ENCODE measurements at places on chromosomes 16 and 17.
A peak's percentile ranks its signal among the peaks of the same experiment; 100 is the strongest.

DNA sequence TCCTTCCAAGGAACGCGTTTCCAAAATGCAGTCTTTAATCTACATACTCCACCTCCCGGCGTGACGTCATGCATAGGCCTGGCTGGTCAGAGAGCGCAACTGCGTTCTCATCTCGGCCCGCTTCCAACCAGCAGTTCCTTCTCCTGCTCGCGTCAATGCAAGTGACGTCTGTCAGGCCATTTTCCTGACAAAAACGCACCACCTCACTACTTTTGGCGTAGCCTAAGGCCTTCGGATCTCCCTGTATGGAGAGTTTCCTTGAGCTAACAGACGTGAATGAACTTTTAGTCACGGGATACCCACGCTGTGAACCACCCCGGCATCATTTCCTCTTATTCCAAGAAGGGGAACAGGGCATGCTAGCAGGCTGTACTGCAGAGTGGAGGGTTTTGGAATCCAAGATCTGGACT is 25.0 kb downstream of the TEX14 start:
- DNase-seq: peak; percentile 83

GRCh38 chr16:75105306-75106061 is 11.1 kb downstream of the LDHD start:
- no peak for DNase-seq

DNA sequence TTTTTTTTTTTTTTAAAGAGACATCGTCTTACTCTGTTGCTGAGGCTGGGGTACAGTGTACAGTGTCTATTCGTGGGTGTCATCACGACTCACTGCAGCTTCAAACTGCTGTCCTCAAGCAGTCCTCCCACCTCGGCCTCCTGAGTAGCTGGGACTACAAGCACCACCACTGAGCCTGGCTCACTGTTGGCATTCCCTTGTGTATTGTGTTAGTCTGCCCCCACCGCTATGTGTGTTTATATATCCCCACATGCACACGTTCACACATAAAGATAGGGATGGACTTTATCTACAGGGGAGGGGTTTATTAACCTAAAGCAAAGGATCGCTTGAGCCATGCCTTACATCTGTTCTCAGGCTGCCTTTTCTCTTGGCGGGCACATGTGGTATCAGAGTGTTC is 63.8 kb downstream of the SEC14L1 start:
- peak; percentile 42 for DNase-seq

GRCh38 chr17:59381716-59382570 is 50.5 kb downstream of the YPEL2 start:
- no peak for DNase-seq

DNA sequence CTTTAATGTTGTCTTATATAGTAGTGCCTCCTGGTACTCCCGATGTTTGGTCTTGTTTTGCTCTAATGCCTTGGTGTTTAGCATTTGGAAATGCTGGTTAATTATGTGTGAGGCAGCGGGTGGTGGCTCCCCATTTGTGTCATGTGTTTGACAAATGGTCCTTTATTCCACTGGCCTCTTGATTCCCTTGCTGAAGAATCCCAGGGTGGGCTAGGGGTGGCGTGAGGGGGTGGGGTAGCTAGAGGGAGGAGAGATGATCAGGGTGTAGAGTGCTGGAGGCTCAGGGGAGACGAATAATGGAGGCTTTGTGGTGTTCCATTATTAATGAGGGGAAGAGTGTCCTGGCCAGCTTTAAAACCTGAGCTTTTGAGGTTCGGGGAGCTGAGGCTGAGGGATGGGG is 5.4 kb downstream of the DYNLL2 start:
- no peak for DNase-seq

DNA sequence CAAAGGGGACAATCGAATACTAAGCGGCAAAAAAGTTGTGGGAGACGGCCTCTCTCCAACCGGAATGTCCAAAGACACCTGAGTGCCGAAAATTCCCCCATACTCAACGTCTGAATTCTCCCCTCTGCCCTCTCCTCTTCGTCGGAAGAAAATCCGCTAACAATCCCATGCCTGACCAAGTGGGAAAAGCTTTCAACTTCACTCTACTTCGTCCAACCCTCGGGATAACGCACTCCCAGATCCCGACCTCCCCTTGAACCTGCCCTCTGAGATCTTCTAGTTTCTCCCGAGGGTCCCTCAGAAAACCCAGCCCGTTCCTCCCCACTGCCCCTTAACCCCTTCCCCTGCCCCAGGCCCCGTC is 961 bp downstream of the AMFR start:
- DNase-seq: no peak

DNA sequence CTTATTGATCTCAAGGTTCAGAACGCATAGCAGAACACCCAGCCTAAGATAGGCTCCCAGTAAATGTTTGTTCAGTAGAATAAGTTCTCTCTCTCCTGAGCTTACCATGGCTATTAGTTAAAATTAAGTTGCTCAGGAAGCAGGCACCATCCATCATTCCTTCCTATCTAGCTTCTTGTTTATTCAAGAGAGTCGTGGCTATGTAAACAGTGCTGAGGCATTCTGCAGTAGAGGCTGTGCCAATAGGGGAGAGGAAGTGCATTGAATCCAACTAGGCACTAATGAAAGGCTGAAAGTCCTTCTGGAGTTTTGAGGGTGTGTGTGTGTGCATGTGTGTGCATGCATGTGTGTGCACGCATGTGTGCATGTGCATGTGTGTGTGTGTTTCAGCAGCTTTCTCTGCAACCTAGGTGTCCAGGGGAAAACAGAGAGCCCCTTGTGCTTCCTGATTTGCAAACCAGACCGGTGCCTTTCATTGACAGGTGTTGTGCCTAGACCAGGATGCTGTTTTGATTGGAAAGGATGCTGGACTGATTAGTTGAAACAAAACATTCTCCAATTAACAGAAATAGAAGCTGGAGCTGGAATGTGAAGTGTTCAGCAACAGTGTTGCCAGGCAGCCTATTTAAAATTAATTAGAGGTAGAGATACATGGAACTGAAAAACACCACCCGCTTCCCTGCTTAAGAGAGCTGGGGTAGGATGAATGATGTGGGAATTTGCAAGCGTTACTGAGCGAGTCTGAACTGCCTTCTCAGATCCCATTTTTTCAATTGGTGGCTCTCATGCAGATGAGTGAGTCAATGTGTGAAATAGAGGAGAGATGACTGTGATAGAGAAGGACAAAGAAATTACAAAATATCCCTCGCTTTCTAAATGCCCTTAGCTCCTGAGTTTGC is 103.3 kb upstream of the CLEC3A start:
- no peak for DNase-seq

DNA sequence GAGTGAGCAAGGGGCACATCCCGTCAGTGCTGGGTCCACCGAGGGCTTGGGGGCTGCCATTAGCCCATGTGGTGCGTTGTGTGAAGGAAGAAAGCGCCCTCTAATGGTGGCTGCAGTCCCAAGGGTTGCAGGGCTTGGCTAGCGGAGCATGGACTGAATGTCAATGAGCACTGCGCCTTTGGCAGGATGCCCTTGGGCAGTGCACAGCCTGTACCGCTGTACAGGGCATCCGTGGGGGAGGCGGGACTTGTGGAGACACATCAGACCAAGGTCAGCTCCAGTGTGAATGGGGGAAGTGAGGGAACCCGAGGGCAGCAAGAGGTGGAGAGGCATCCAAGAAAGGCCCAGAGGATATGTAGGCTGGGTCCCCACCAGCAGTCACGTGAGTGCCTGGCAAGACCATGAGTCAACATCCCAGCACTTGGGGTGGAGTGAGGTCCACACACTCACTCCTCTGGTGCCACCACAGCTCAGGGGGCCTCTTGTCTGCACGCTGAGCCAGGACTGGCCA is 75.5 kb upstream of the MED9 start:
- DNase-seq: peak; percentile 48

- no peak for DNase-seq
Observed at GRCh38 chr17:68821860-68822696, 133.1 kb downstream of the ABCA8 start.

- DNase-seq: no peak
Observed at GRCh38 chr17:75557075-75557851, 30.3 kb upstream of the MYO15B start.

- no peak for DNase-seq
Observed at GRCh38 chr16:13401641-13402040, 500.2 kb downstream of the SHISA9 start.

- DNase-seq: no peak
Observed at GRCh38 chr16:47920709-47921108, 235.1 kb downstream of the ABCC12 start.

DNA sequence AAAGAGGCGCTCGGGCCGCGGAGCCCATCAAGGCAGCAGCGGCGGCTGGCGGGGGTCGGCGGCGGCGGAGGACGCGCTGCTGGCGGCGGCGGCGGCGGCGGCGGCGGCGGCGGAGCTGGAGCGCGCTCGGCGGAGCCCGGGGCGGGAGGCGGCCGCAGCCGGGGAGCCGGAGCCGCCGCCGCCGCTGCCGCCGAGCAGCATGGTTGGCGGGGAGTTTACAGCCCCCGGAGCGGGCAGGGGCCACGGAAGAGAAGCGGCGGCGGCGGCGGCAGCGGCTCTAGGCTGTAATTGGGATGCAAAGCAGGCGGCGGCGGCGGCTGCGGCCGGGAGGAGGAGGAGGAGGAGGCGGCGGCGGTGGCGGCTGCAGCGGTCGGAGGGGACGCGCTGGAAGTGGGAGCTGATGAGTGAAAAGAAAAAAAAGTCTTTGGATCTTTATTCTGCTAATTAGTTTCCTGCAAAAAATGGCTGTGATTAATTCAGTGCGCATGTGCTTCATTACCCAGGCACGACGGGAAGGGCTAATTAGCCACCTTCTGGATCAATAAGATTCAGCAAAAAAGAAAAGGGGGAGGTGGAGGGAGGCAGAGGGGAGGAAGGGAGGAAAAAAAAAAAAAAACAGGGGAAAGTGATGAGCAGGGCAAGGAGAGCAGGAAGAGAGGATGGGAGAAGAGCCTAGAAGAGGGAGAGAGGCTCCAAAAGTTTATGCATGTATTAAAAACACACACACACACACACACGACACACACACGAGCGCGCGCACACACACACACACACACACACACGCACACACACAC is 10.9 kb upstream of the ZFHX3 start:
- no peak for DNase-seq

DNA sequence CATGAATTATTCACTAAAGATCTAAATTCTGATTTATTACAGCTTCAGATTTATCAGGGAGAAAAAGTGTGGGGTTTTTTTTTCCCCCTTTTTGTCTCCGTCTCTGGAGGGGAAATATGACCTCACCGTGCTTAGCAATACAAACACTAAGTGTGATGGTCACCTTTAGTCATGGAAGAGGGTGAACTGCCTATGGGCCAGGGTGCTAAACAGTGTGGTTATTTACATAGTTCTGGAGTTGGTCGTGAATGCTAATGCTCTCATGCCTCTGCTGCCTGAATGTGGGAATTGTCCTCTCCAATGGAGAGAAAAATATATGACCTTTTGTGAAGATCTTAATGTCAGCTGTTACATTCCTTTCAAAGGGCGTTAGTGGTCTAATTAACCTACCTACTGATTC is 44.8 kb upstream of the MSI2 start:
- no peak for DNase-seq

DNA sequence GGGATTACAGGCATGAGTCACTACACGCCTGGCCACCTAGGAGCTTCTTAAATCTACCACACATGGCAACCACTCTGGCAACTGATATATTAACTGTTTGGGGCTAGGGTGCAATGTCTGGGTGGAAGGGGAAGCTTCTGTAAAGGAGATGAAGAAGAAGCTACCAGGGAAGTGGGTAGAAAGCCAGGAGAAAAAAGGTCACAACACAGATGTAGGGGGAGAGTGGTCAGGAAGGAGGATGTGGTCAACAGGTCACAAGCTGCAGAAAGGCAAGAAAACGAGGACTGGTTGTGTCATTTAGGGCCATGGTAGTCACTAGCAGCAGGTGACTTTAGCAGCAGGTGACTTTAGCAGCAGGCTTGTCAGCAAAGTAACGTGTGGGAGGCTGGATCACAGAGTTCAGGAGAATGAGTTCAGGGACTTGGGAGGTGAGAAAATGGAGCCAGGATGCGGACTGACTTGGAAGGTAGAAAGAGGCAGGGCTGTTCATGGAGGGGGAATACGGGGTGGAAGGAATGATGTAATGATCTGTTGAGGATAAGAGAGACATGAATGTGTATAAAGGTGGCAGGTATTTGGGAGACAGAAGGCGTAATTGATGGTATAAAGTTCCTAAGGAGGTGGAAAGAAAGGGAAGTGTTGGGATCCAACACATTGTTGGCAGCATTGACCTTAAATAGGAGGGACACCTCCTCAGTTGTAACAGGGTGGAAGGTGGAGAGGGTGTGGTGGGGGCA is 16.3 kb upstream of the WFIKKN2 start:
- no peak for DNase-seq

DNA sequence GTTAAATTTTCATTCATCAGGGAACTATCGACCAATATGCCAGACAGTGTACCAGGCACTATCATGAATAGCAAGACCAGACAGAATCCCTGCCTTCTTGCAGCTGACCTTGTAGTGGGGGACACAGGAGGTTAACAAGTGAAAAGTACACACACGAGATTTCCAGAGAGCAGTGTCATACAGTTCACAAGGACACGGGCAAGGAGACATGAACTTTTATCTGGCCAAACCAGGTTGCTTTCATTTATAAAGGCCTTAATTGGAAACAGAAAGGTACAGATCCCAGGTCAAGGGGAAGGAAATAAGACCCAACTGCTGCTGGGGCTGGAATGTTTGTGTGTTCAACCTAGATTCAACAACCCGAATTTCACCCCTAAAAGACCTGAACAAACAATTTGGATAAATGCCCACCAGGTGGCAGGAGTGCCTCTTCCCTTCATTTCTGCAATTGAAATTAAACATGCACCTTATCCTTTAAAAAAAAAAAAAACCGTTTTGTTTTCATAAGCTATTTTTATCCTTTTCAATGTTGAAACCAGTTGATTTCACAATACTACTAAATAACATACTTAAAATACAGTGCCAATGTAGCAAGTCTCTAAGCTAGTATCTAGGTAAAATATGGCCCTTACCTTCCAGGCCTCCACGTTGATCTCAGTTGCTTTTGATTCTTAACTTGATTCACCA is 65.9 kb downstream of the EMP2 start:
- peak; percentile 74 for DNase-seq

GRCh38 chr17:49521088-49521450 is 26.0 kb downstream of the NGFR start:
- DNase-seq: no peak

- DNase-seq: no peak
Observed at GRCh38 chr17:72587156-72587555, 466.3 kb downstream of the SOX9 start.

DNA sequence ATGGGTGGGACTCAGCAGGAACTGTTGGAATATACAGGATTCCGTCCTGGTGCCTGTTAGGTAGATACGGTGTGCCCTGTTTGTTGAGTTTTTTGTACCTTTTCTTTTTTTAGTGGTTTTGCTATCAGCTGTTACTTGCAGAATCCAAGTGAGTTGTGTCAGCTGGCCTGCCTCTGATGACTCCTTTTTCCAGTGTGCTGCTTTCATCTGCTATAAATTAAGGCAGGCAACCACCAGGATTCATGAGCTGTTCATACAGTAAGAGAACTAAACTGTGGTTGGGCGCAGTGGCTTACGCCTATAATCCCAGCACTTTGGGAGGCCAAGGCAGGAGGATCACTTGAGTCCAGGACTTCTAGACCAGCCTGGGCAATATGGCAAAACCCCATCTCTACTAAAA is 79.9 kb downstream of the WNT3 start:
- DNase-seq: no peak

- DNase-seq: peak; percentile 34
Observed at GRCh38 chr17:77925831-77926543, 32.5 kb upstream of the TNRC6C start.
